ENCODE measurements at places on chromosomes 3 and 15. TPM values are rescaled to one million over a fixed set of nuclear protein-coding genes. Genes with fewer than 3 reads are reported as not detected.
A peak's percentile ranks its signal among the peaks of the same experiment; 100 is the strongest.

The DNAJC13 gene
- total RNA-seq: 45.0 TPM

GRCh38 chr3:178458313-178459037 is 77.8 kb upstream of the KCNMB2 start:
- no peak for DNase-seq

DNA sequence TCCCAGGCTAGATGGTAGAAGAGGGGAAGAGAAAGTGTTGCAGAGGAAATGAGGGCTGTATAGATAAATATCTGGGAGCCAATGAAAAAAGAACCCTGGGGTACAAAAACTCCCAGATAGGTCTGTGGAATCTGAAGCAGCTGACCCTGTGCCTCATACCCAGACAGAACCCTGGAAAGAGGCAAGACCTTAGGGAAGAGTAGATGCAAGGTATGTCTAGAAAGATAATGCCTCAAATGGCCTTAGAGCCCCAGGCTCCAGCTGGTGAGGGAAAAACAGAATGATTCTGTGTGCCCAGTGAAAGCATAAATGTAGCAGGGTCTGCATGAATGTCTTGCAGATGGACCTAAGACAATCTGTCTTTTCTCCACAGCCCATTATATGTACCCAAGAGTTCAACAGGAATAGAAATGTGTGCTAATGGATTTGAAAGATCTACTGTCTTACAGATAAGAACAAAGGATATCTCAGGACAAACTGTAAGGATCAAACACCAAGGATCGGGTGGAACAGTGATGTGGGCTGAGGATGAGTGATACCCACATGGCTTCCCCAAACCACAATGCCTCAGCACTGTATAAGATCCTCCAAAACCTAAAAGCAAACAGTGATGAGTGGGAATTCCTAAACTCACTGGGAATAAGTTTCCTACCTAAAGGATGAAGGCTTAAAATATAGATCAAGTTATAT is 58.8 kb downstream of the NCEH1 start:
- DNase-seq: no peak

- no peak for DNase-seq
Observed at GRCh38 chr3:171258316-171258715, 201.9 kb downstream of the TNIK start.

GRCh38 chr3:148535001-148535400 is 162.7 kb upstream of the AGTR1 start:
- no peak for DNase-seq

The CAMK1 gene
- 30.8 TPM for total RNA-seq

GRCh38 chr15:45784656-45785055 is 149.8 kb downstream of the SQOR start:
- DNase-seq: no peak

- no peak for DNase-seq
Observed at GRCh38 chr3:141505166-141505565, 18.3 kb downstream of the RASA2 start.

DNA sequence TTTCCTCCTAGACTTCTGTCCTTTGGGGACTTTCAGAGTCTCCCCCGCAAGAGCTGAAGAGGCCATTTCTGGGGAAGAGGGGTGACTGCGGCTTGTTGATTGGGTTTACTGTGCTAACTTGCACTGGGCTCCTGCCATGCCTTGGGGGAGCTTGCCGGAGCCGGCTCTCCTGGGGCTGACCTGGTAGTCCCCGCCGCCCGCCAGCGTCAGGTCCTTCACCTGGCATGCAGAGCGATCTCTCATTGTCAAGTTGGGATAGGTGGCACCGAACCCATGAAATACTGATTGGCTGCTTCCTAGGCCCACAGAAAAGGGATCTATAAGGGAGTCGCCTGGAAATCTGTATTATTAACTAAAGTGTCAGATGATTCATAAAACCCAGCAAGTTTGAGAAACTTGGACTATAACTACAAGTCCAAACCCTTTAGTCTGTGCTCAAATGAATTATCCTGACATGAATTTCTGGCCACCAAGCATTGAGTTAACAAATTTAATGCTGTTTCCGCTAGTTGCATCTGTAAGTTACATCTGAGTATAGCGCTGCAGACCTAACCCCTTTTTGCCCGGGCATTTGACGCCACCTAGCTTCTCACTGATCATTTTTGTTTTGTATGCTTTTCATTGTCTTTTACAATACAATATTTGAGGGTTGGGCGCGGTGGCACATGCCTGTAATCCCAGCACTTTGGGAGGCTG is 607 bp upstream of the IMP3 start:
- peak; percentile 70 for DNase-seq

DNA sequence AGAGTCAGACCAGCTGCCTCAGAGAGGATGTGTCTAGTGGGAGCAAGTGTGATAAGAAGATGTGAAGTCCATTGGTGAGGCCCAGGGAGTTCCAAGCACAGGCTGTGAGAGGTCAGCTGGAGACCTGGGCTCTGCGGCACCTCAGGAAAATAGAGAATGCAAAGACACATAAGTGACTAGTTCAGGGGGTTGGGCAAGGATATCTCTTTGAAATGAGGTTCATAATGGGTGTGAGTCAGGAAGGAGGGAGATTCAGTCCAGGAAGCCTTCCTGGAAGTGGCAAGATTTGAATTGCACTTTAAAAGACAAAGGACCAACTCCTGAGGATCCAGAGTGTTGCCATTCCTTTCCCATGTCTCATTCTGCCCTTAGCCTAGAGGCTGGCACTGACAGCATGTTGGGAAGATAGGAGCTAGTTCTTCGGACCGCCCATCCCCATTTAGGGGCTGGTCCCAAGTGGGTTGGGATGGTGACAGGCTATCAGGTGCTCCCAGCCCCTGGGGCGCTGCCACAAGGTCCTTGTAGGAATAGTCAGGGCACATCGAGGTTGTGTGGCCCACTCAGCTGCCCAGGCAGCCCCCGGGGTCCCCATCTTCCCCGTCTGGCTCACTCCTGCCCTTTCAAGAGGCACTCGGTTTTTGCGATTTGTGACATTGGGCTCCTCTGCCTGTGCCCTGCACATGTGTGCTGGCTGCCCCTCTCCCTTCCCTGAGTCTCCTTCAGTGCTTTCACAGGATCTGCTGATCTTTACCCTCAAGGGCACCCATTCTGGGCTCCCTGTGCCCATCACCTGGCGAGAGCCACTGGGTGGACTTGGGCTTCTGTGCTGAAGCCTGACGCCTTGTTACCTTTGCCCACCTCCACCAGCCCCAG is 23.7 kb downstream of the ESYT3 start:
- DNase-seq: peak; percentile 30

GRCh38 chr3:77014226-77014625 is 25.7 kb upstream of the ROBO2 start:
- DNase-seq: no peak

DNA sequence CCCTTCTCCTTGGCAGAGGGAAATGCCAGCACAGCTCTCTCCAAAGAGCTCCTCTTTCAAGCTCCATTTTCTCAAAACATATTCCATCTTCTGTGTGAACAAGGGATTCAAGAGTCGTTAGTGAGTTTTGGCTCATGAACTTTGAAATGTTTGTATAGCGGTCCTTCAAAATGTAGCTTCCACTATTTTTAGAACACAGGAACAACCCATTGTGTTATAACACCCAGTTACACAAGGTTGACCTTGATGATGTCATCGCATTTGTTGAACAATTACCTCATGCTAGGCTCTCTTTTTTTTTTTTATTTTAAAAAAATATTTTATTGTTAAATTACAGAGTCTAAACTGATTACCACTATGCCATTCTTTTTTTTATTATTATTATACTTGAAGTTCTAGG is 251.7 kb downstream of the THSD4 start:
- no peak for DNase-seq

The PRSS50 gene
- 0.41 TPM for total RNA-seq

DNA sequence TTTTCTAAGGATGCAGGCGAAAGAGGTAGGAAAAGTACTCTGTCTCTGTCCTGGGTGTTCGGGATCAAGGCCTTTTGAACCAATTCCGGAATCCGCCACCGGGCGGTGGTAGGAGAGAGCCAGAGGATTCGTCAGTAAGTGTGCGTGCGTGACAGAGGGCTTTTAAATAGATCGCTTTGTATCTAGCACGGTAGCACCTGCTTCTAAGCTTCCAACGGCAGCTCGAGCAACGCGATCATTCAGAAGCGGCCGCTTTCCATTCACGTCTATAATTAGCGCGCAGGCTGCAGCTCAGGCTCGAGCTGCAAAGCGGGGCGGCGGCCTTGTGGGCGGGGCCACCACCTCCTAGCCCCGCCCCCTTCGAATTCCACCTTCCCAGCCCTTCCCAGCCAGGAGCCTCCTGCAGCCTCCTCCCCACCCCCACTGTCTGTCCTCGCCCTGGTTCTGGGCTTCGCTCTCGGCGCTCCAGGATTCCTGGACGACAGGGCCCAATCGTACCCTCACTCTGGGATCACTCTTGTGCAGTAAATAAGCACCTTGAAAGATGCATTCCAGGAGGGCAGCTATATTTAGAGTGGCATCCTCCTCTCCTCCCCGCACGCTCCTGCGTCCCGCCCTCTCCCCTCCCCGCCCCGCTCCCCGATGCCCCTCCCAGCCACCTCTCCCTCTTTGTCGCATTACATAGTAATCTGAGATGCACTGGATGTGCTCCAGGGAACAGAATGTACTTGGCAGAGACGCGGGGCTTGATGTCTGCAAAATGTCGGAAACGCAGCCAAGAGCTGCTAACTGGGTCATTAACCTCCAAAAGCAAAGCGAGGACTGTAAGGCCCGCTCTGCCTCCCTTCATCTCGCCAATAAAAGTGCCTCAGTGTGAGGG is 224.1 kb upstream of the TPRG1 start:
- peak; percentile 90 for DNase-seq

- no peak for DNase-seq
Observed at GRCh38 chr3:179150610-179151009, 2.5 kb downstream of the PIK3CA start.

DNA sequence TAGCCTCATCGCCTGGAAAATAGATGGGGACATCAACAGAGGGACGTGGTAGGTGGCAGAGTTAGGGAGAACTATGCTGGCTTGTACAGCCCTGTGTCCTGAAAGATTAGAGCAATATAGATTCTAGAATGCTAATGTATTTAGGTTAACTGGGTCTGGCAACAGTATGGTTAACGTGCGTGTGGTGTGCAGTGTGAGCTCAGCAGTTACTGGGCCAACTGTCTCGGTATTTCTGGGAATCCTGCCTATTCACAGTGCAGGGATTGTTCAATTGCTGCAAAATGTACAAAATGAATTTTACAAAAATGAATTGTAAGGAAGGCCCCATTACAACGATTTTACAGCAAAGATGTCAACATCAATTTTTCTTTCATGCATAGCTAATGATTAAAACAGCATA is 20.6 kb downstream of the MEIS2 start:
- DNase-seq: no peak

DNA sequence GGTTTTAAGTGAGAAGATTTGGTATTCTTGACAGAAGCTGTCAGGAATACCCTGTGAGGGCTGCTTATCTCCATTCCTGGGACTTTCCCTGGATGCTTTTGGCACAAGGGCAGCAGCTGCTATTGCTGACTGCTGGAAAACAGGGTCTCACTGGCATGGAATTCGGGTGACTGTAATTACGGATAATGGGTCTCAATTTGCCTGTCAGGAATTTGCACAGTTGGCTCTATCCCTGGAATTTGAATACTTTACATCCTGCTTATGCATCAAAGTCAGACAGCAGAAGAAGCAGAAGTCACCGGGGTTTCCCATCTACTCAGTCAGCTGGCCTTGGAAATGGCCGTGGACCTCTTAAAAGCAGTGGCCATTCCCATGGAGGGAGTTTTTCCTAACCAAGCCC is 25.9 kb upstream of the AKAP13 start:
- DNase-seq: no peak

The GATM gene
- 7.2 TPM for total RNA-seq

The FEZF2 gene
- not detected for total RNA-seq

The KIF23 gene
- 1.3 TPM for total RNA-seq

GRCh38 chr3:154584041-154584440 is 154.1 kb upstream of the GPR149 start:
- DNase-seq: no peak

GRCh38 chr15:77038312-77039216 is 32.3 kb downstream of the TSPAN3 start:
- no peak for DNase-seq

The SERPINI2 gene
- 2.3 TPM for total RNA-seq

The WNT7A gene
- 4.1 TPM for total RNA-seq

DNA sequence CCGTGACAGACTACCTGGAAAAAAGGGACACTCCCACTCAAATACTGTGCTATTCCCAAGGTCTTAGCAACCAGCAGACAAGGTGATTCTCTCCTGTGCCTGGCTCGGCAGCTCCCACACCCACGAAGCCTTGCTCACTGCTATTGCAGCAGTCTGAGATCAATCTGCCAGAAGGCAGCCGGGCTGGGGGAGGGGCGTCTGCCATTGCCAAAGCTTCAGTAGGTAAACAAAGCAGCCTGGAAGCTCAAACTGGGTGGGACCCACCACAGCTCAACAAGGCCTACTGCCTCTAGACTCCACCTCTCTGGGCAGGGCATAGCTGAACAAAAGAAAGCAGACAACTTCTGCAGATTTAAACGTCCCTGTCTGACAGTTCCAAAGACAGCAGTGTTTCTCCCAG is 128.4 kb upstream of the SETMAR start:
- no peak for DNase-seq

DNA sequence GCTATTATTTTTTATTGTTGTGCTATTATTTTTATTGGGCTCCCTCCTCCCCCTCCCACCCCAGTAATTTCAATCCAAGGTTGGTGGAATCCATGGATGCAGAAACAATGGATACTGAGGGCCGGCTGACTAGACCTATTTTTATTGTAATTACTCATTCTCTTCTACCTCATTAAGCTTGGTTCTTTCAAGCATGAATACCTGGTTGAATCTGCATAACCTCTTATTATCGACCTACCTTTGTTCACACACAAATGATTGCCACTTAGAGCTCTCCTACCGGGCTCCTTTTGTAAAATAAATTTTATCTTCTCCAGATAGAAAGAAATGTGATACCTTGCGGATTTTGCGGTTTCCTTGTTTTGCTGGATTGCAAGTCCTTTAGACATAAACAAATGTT is 31.6 kb downstream of the BTD start:
- no peak for DNase-seq

The FAM240A gene
- total RNA-seq: not detected

GRCh38 chr3:77042882-77043281 is 3.0 kb downstream of the ROBO2 start:
- no peak for DNase-seq

GRCh38 chr3:141128126-141128777 is 77.1 kb downstream of the SPSB4 start:
- no peak for DNase-seq

DNA sequence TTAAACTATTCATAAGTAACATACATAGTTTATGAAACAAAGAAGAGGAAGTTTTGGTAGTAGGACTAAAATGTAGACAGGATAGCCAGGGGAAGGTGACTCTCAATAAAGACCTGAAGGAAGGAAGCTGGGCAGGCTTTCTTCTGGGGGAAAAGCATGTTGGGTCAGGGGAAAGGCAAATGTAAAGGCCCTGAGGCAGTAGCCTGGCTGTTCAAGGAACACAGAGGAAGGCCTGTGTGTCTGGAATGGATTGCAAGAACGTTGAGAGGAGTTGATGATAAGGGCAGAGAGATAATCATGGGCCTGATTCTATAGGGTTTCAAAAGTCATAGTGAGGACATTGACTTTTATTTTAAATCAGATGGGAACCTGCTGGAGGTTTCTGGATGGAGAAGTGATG is 167.6 kb downstream of the SNRK start:
- DNase-seq: no peak

The SLC9C1 gene
- total RNA-seq: not detected

The LRRC34 gene
- 4.8 TPM for total RNA-seq
